ENCODE measurements at places on chromosomes 5 and 9. TPM values are rescaled to one million over a fixed set of nuclear protein-coding genes. Genes with fewer than 3 reads are reported as not detected.

HAVCR1 gene
- 0.46 TPM for total RNA-seq

IRX2 gene
- total RNA-seq, result 64.5 TPM

LRRC19 gene
- not detected for total RNA-seq

ROR2 gene
- 12.1 TPM for total RNA-seq

DNA sequence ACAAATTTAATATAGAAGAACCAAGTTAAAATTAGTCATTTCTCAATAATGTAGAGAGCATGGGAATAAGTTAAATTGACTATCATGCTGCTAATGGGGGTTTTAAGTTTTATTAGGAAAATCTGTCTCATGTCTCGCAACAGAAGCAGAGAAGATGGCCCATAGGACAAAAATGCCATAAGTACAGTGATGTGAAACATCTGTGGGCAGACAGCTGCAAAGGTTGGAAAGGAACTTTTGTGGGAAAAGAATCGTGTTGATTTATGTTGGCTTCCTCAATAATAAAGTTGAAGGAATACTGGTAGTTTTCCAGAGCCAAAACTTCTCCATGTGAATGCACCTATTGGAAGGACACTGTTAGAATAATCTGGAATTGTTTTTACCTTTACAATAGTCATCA, 44.8 kb downstream of the VCAN start:
- H3K27me3 ChIP-seq, result no peaks in the 10 kb centered on the region
- no peaks in the 10 kb centered on the region for H3K4me1 ChIP-seq
- DNase-seq, result peak; percentile 66
- no peak overlapping the region for H3K4me3 ChIP-seq
- H3K36me3 ChIP-seq, result no peaks in the 10 kb centered on the region

- no peaks in the 10 kb centered on the region for H3K36me3 ChIP-seq
- no peak overlapping the region for H3K27ac ChIP-seq
- DNase-seq, result no peak
- no peaks in the 10 kb centered on the region for H3K27me3 ChIP-seq
- no peak overlapping the region for H3K4me3 ChIP-seq
These were observed 69.0 kb downstream of the SV2C start for GRCh38 chr5:76152161-76152560.

DNA sequence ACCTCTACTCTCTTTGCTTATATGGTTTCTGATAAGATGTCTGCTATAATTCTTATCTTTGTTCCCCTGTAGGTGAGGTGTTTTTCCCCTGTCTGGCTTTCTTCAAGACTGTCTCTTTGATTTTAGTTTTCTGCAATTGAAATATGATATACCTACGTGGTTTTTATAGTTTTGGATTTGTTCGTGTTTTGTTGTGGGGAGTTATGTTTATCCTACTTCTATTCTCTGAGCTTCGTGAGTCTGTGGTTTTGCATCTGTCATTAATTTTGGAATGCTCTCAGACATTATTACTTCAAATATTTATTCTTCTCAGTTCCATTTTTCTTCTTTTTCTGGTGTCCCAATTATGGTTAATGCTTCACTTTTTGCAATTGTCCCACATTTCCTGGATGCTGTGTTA, 521.3 kb downstream of the KCTD16 start:
- DNase-seq, result no peak
- H3K27me3 ChIP-seq, result no peaks in the 10 kb centered on the region
- H3K27ac ChIP-seq, result no peak overlapping the region
- H3K4me3 ChIP-seq, result no peak overlapping the region
- H3K36me3 ChIP-seq, result no peaks in the 10 kb centered on the region

All from lung (tissue), 17 donors.